Dorsolateral prefrontal cortex (tissue), 122 donors: ENCODE measurements at places on chromosomes 1 and 21. TPM values are rescaled to one million over a fixed set of nuclear protein-coding genes. Genes with fewer than 3 reads are reported as not detected.

- no peak for DNase-seq
Measured at GRCh38 chr1:94633051-94633450, 91.5 kb upstream of the F3 start.

The USP21 gene
- total RNA-seq, result 40.3 TPM

The CHTOP gene
- total RNA-seq, result 75.3 TPM

DNA sequence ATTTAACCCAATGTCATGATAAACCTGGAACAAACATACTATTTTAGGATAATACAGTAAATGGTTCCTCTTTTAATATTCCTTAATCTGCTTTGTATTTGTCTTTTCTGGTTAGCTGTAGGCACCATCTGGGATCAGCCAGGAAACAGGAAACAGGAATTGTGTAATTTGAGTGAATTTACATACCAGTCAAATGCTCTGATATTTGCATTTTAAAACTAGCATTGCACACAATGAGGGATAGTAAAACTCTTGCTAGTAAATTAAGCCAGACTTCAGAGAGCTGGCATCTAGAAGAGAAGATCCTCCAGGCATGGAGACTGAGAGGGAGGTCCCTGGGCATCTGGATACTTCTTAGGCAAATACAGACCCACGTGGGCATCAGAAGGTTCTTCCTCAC is 103.5 kb downstream of the HMCN1 start:
- no peak for DNase-seq

DNA sequence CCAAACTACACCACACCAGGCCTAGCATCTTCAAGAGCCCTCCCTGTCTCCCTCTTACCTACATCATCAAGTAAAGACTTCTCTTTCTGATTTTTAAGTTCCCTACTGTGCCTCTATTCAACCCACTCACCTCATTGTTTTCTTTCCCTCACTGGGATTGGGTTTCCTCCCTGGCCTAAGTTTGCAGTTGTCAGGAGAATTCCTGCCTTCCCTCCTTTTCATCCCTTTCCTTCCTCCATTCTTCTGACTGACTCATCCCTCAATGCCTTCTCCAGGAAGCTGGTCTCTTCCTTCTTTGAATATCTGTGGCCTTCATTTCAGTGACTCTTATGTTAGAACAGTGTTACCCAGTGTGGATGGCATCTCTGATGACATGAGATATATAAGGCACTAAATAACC is 139.9 kb upstream of the KIAA0040 start:
- no peak for DNase-seq

- DNase-seq, result no peak
Measured at GRCh38 chr1:90474158-90474557, 242.9 kb downstream of the BARHL2 start.

- no peak for DNase-seq
Measured at GRCh38 chr1:203239526-203240305, 10.2 kb upstream of the CHIT1 start.

GRCh38 chr1:231601824-231602672 is 24.5 kb upstream of the DISC1 start:
- DNase-seq, result no peak

The AZIN2 gene
- 31.6 TPM for total RNA-seq

- no peak for DNase-seq
Measured at GRCh38 chr1:184480736-184481135, 93.9 kb downstream of the C1orf21 start.

DNA sequence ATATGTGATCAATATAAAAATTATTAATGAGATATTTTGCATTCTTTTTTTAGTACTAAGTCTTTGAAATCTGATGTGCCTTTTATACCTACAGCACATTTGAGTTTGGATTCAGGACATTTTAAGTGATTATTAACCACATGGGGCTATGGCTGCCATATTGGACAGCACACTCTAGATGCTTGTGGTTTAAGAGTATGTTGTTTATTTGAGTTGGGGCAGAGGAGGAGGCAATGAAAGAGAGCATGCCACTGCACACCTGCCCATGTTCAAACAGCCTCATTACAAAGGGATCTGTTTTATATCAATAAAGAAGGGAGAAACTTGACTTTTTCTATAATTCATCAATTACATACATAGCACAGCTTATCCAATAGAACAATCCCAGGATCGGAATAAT is 99.4 kb upstream of the EDEM3 start:
- DNase-seq, result no peak

DNA sequence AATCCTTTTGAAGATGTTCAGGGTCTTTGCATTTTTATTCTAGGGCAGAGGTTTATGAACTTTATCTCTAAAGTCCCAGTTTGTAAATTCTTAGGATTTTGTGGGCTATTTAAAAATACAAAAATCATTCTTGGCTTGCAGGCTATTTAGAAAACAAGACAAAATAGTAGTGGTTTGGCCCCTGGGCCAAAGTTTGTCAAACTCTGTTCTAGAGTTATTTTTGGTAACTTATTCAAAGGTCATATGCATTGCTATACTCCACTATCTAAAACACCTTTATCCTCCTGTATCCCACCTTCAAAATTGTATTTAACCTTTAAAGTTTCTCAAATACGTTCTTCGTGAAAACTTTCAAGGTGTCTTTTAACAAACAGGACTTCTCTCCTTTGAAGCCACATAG is 75.5 kb upstream of the LRRC53 start:
- no peak for DNase-seq

The PIGR gene
- not detected for total RNA-seq

- no peak for DNase-seq
Measured at GRCh38 chr1:93615582-93616150, 66.0 kb downstream of the BCAR3 start.

DNA sequence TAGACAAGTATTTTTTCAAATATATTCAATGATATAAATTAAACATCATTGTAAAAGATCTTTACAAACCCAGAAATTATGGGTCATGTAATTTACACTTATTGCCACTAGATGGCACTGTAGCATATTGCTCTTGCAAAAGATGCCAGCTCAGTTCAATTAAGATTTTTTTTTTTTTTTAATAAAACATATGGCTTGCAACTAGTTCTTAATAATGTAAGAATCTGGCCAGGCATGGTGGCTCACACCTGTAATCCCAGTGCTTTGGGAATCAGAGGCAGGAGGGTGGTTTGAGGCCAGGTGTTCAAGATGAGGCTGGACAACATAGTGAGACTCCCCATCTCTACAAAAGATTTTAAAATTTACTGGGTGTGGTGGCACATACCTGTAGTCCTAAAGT is 49.4 kb upstream of the DESI2 start:
- DNase-seq, result no peak

DNA sequence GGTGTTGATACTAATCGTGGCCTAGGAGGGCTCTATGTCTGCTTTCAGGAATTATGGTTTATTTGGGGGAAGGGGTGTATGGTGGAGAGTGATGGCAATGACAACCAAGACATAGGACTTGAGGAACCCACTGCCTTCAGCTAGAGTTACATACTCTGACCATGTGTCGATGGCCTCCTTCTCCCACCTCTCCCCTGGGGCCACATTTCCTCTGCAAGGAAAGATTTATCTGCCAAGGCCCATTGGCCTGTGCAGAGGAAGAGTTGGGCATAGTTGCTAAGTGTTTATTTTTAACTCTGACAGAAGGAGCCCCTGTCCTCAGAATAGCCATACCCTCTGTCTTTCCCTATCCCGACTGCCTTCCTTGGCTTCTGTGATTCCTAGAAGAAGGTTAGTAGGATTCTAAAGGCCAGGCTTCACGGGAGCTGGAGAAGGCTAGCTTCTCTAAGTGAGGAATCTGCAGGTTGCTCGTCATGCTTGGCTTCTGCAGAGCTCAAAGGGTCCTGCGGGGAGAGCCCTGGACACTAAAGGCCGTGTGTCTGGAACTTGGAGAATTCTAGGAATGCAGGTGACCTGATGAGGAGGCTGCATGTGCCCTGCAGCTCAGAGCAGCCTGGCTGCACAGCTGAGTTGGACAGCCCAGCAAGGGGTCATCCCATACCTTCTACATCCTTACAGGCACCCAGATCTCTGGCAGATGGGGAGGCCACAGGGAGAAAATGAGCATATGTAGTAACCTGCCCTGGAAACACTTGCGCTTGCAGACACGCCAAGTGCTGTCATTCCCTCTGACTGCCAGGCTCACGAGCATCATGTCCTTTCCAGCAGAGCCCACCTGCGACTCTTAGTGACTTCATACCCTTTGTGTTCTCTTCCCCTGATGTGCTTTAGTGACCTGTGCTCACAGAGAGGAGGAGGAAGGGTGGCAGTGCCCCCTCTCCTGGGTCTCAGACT is 9.7 kb downstream of the MAPKAPK2 start:
- DNase-seq, result no peak

The PLA2G2F gene
- total RNA-seq, result not detected

GRCh38 chr1:174968750-174969244 is 30.9 kb upstream of the CACYBP start:
- DNase-seq, result no peak

GRCh38 chr1:238604357-238604756 is 713.6 kb upstream of the ZP4 start:
- DNase-seq, result no peak

- DNase-seq, result no peak
Measured at GRCh38 chr1:151864411-151864810, 10.9 kb upstream of the THEM5 start.

The PCSK9 gene
- total RNA-seq, result 0.26 TPM

GRCh38 chr1:55632058-55632457 is 416.9 kb upstream of the USP24 start:
- no peak for DNase-seq

DNA sequence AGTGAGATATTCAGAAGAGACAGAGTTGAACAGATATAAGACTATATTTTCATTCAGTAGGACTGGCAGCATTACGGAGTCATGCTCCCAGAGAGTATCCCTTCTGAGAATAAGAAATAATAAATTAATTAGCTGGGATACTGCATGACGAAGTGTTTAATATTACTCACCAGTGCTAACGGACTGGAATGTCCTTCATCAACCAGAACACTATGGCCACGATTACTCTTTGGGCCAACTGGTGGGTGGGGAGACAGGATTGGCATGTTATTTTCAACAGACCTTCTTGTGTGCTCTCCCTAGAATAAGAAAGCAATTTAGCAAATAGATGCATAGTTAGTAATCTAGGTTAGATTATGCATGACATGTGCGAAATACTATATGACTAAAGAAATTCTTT is 32.4 kb downstream of the ERICH3 start:
- no peak for DNase-seq

The CFH gene
- 22.8 TPM for total RNA-seq

The UBXN11 gene
- total RNA-seq, result 41.5 TPM

DNA sequence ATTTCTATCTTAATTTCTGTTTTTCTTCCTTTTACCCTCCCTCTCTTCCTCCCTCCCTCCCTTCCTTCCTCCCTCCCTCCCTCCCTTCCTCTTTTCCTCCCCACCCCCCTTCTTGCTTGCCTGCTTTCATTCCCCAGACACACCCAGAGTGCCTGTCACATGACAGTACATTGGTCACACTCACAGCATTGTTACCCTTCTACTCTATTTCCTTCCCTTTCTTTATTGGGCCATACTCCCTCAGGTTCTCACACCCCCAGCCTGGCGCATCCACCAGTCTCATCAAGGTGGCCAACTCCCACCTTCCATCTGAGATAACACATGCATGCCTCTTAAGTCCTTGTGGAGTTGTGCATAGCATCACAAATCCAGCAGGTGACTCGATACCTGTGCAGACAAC is 10.9 kb downstream of the TMPRSS3 start:
- no peak for DNase-seq

DNA sequence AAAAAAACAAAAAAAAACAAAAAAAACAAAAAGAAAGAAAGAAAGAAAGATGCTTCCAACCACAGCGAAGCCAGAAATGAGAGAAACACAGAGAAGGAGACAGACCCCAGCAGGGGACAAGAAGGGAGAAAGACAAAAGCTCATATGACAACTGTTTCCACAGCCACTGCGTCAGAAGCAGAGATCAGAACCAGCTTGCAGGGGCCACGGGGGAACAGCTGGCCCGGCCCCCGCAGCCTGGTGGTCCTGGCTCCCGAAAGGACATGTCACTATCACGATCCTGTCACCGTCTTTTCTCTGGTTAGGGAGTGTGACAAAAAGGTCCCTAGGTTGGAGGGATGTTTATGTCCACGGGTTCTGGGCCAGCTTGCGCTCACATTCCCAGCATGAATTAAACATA is 60.7 kb downstream of the ACOT7 start:
- no peak for DNase-seq

The NMNAT2 gene
- 140 TPM for total RNA-seq

The MYBPH gene
- total RNA-seq, result not detected

DNA sequence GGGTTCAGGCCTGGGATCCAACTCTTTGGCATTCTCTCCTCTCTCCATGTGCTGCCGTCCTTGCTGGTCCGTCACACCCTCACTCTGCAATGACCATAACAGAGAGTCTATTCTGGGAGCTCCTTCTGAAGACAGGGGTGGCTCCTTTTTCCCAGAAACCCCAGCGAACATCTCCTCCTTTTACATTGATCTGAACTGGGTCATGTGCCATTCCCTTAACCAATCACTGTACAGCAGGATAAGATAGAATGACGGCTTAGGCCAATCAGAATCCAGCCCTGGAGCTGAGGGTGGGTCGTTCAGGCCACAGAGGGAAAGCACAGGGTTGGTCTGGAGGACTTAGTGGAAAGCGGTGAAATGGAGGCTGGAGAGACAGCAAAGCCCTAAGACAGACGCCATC is 740.1 kb downstream of the MATN1 start:
- no peak for DNase-seq

GRCh38 chr21:29075706-29076466 is 2.4 kb upstream of the CCT8 start:
- no peak for DNase-seq

DNA sequence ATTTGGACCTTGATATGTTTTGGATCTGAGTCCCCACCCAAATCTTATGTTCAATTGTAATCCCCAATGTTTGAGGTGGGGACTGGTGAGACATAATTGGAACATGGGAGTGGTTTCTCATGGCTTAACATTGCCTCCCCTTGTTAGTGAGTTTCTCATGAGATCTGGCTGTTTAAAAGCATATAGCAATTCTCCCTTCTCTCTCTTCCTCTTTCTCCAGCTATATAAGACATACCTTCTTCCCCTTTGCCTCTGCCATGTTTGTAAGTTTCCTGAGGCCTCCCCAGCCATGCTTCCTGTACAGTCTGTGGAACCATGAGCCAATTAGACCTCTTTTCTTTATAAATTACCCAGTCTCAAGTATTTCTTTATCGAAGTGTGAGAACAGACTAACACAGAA is 692.4 kb downstream of the KCNT2 start:
- no peak for DNase-seq

GRCh38 chr1:222616525-222616924 is 1.4 kb upstream of the MIA3 start:
- DNase-seq, result no peak

The RAVER2 gene
- 10.2 TPM for total RNA-seq
